ENCODE measurements at places on chromosomes 1 and 21.

GRCh38 chr1:37919277-37919676 is 27.6 kb downstream of the INPP5B start:
- no peak for DNase-seq

- no peak for DNase-seq
Observed at GRCh38 chr1:175890958-175891357, 147.6 kb upstream of the TNR start.

GRCh38 chr21:27275294-27275927 is 308.5 kb upstream of the ADAMTS5 start:
- DNase-seq = no peak

DNA sequence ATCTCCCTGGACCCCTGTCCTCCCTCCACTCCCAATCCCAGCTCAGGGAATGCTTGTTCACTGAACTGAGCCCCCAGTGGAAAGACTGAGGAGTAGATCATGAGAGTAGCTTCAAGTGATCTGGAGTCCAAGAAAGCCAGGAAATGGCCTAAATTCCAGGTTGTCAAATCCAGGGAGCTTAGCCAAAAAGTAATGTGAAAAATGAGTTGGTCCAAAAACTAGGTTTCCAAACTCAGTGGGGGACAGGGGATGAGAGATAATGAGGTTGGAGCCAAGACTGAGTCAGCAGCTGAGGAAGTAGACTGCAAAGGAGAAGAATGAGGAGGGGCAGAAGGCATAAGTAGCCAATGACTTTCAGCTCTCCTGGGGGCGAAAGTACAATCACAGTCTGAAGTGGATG is 284.1 kb upstream of the BEND5 start:
- DNase-seq = no peak

DNA sequence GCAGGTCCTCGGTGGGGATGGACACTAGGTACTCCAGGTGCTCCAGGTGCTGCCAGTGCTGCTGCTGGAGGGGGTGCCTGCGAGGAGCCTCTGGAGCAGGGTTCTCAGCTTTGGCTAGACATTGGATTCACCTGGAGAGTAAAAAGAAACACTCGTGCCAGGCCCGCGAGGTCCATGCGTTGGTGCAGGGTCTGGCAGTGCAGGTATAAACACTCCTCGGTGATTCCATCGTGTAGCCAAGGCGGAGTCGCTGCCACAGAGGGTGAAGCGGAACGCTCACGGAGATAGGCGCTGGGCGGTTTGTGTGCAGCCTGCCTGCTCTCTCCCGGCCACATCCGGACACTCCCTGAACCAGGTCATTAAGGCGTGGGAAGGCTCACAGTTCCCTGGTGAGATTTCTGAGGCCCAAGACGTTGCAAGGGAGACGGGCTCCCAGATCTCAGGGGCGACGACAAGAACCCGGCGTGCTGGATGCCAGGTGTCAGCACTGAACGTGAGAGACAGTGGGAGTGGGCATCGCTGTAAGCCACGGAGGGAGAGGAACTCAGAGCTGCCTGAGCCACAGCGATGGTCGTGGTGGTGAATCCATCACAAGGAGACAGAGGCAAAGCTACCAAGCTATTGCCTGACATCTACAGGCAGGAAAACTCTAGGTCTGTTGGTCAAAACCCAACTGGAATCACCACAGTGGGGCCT is 17.2 kb upstream of the SUMO3 start:
- DNase-seq = no peak

GRCh38 chr1:93419344-93419743 is 28.6 kb upstream of the FNBP1L start:
- DNase-seq = no peak

- DNase-seq = no peak
Observed at GRCh38 chr1:155003227-155003765, 694 bp downstream of the ZBTB7B start.

- DNase-seq = no peak
Observed at GRCh38 chr1:109954041-109954512, 30.5 kb upstream of the AHCYL1 start.

GRCh38 chr1:209484429-209484828 is 99.1 kb upstream of the CAMK1G start:
- DNase-seq = no peak

DNA sequence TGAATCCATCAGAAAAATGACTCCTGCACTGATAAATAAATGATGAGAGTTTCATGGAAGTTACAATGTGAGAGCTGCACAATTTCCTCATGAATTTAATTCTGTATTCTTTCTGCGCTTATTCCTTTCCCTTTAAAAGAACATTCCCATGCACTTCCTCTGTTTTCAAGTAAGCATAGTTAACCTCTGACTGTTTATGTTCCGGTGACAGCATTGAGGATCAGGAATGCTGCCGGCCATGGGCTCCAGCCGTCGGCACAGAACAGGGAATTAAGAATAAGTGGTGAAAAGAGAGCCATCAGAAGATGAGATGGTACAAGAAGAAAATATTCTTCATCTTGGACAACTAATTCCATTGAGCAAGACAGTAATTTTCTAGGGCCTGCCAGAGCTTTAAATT is 65.3 kb downstream of the SUSD4 start:
- DNase-seq = no peak

DNA sequence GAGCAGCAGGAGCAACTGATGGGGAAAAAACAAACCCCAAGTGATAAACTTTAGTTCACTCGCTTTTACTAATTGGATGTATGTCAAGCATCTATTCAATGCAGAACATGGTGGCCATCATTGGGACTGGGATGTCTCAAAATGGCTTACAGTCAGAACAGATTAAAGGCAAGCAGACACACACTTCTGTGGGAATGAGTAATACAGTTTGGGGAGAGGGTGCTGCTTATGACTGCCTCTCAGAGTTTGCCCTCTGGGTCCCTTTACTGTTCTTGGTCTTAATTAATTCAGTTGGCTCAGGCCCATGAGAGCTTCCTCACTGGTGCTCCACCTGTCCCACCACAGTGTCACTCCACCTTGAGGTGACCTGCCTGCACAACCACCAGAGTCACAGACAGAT is 119.5 kb downstream of the TBX19 start:
- DNase-seq = no peak

GRCh38 chr21:45588086-45588825 is 46.0 kb upstream of the SLC19A1 start:
- no peak for DNase-seq

- no peak for DNase-seq
Observed at GRCh38 chr1:231600458-231600976, 26.1 kb upstream of the DISC1 start.
